ENCODE measurements at places on chromosomes 5 and 9.

- peak; percentile 50 for DNase-seq
Measured at GRCh38 chr5:157689942-157690689, 18.8 kb downstream of the C5orf52 start.

GRCh38 chr9:82934949-82935348 lies 128.0 kb downstream of the RASEF start:
- DNase-seq = no peak

GRCh38 chr5:149426931-149427330 lies 47.8 kb upstream of the IL17B start:
- no peak for DNase-seq

DNA sequence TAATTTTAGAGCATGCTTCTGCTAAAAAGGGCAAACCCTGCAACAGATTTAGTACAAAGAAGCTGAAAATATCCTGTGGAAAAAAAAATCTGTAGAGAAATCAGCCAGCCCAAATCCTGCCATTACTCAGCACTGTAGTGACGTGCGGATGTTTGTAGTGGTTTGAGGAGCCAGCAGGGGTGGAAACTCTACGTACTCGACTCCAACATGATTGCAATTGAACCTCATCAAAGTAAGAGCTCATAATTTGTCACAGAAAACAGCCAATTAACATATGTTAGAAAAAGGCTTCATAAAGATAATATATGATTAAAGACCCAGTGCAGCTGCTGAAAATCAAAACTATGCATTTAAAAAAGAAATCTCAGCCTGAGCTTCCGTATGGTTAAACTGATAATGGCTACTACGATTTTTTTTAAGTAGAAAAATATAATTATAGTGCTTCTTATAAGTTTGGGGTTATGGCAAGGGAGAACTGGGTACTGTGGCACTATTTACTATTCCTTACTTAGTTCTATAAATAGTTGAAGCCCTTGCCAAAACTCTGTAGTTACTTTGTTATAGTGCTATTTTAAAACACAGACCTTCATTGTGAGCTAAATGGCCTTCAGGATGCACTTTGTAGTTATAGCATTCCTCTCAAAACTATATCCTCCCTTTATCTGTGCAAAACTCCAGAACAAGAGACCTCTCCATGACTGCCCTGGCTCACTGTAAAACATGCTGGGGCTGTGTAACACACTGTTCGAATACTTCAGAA lies 49.4 kb downstream of the MEF2C start:
- no peak for DNase-seq

DNA sequence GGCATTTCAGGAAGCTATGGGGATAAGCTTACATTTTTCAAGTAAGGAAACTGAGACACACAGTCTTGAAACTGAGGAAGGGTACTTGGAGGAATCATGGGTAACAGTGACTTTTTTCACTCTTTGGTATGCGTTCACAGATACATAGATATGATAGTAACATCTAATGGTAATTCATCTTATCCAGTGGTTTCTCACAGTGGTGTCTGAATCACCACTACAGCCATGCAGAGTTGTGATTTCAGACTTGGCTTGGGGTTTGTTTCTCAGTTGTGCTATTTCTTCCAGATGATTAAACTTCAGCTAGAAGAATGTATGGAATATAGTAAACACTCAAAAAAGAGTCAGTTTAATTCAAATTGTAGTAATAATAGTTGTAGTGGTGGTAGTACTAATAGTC lies 239.1 kb upstream of the NUDT12 start:
- no peak for DNase-seq

DNA sequence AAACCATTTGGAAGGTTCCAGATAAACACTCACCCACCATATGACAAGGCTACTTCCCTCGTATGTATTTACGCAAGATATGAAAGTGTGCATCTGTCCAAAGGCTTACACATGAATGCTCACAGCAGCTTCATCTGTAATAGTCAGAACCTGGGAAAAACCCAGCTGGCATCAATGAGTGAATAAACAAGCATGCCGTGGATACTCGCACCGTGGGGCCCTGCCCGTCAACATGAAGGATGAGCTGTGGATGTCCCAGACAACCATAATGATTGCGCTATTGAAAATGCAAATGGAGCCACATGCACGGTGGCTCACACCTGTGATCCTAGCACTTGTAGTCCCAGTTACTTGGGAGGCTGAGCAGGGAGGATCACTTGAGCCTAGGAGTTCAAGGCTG lies 60.6 kb upstream of the FCN1 start:
- no peak for DNase-seq

- no peak for DNase-seq
Measured at GRCh38 chr5:60521376-60522291, 178.3 kb downstream of the DEPDC1B start.

DNA sequence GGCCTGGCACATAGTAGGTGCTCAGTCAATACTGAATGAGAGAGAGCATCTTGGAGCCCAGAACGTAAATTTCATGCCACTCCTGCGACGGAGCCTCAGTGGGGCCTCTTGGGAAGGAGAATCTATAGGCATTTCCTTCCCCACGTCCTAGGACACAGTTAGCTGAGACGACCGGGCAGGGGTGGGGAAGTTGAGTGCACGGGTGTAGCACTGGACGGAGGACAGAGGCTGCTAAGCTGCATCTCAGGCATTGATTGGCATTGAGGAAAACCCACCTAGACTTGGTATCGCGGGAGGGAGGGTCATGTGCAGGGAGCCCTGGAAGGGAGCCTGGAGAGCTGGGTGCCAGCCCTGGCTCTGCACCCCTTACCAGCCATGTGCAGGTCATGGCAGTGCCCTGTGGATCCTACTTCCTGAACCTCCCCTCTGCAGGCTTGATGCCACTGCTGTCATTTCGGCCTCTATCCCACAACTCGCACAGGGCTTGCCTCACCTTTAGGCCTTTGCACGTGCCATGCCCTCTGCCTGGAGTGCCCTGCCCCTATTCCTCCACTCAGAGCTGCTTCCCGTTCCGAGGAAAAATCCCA lies 25.6 kb downstream of the NEK6 start:
- DNase-seq = no peak

DNA sequence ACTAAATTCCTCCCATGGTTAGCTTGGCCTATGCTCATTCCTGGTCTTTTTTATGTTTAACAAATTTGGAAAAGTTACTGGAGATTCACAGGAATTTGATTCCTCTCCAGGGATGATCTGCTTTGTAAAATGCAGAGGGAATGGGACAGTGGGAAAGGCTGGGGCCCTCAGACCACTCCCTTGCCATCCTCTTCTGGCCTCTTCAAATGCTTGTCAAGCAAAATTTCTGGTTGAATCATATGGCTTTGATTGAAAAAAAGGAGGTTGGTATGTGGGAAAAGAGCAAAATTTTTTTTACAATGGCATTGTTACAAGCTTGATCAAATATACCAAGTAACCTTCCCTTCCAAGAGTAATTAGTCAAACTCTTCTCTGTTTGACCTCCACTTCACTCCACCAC lies 225.1 kb downstream of the PIK3R1 start:
- no peak for DNase-seq

- no peak for DNase-seq
Measured at GRCh38 chr5:141821430-141821925, 56.7 kb downstream of the PCDH1 start.

- DNase-seq = no peak
Measured at GRCh38 chr5:9066349-9066748, 479.5 kb downstream of the SEMA5A start.

- peak; percentile 67 for DNase-seq
Measured at GRCh38 chr5:151213803-151214613, 9.9 kb downstream of the CCDC69 start.

DNA sequence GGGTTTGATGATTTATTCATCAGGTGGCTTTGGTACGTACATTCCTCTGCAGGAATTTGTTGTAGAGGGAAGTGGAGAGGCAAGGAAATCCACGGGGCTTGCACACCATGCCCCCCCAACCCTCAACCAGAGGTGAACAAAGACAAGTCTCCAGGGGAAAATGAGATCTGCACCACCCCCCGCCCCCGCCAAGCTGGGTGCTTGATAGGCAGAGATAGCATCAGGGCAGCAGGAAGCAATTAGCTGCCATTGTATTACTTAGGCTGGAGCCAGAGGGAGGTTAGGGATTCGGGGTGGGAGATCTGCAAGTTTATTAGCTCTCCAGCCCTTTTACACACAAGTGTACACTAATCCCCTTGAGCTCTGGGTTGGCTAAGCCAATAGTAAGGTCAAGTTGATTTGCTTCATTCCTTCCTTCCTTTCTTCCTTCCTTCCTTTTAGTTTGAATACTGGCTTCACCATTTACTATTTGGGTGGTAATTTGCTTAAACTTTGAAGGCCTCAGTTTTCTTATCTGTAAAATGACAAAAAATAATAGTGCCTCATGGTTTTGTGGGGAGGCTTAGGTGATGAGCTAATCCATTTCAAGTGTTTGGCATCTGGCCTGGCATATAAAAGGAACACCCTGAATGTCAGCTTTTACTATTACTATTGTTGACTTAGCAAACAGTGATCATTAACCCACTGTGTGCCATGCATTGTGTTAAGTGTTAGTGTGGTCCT lies 34.1 kb downstream of the SPRY4 start:
- no peak for DNase-seq

- no peak for DNase-seq
Measured at GRCh38 chr9:106588626-106589025, 274.3 kb upstream of the ZNF462 start.
